ENCODE measurements at places on chromosomes 1 and 21.

DNA sequence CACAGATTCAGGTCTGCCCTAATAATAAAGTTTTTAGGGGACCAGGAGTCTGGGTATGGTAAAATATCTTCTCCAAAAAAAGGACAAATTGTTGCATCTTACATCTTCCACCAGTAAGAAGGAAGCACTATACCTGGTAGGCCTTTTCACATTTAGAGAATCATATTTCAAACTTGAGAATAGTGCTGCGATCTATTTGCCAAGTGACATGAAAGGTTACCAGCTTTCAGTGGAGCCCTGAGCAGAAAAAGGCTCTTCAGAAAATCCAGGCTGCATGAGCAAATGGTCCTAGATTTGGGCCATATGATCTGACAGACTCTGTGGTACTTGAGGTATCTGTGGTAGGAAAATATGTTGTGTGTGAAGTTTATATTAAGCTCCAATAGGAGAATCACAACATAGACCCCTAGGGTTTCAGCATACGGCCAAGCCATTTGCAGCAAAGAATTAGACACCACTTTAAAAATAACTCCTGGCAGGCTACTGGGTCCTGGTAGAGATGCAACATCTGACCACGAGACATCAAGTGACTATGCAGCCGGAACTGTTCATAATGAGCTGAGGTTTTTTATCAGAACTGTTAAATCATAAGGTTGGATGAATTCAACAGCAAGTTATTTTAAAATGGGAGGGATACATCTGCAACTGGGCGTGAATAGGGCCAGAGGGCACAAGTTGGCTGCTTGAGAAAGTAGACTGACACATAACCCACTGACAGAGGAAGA, 38.6 kb upstream of the CCDC190 start:
- peak; percentile 85 for DNase-seq

DNA sequence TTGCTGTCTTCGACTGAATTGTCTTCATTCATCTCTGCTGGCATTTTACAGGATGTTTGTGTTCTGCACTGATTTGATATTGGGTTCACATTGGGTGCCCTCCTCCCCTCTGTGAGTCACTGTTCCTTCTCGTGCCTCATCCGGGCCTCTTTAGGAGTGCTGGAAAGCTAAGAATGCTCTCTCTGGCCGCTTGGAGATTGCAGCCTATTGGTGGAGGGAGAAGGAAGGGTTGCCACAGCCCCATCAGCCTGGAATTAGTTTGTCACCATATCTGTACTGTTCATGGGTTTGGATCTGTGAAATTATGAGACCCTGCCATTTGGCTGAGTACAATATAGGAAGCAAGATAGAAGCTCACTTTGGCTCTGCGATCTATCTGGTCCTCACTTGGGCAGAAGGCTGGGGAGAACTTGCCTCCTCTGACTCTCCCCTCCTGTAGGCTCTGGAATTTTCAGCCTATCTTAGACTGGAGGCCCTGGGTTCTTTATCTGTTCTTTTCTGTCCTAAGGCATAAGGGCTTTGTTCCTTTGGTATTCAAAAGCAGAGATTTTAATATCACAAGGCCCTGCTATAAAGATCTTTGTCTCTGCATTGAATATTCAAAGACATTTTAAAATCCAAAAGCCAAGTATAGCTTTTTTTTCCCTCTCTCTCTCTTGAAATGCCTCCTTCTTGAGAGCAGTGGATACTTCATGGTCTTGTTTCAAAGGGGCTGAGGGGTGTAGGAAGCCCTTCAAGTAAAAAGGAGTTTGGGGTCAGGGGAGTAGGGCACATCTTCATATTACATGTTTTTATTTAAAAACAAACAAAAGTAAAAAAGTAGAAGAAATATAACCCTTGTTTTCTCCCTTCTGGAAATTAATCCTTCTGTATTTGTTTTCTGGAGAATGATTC, 347.9 kb downstream of the ZP4 start:
- no peak for DNase-seq

GRCh38 chr1:226425004-226425378, 17.1 kb upstream of the PARP1 start:
- no peak for DNase-seq

GRCh38 chr21:38284216-38284615, 27.4 kb downstream of the KCNJ15 start:
- no peak for DNase-seq

- DNase-seq, result no peak
These were observed 224.9 kb upstream of the COA6 start for GRCh38 chr1:234148350-234148749.

DNA sequence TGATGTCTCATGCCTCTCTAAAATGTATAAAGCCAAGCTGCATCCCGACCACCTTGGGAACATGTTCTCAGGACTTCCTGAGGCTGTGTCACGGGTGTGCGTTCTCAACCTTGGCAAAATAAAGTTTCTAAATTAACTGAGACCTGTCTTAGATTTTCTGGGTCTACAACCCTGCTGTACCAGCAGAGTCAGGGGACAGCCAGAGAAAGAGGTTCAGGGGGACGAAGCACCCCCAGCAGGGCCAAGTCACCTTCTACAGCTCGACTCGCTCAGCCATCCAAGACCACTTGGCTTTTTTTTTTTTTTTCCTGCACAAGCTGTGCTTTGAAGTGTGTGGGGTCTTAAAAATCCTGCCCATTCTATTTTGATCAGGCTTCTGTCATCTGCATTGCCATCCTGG, 28.5 kb upstream of the PDE9A start:
- no peak for DNase-seq

GRCh38 chr1:226986496-226987178, 46.5 kb downstream of the COQ8A start:
- DNase-seq, result no peak

GRCh38 chr1:25033030-25033827, 103.2 kb upstream of the RUNX3 start:
- no peak for DNase-seq

- no peak for DNase-seq
These were observed 78.8 kb downstream of the KCTD3 start for GRCh38 chr1:215645861-215646260.

DNA sequence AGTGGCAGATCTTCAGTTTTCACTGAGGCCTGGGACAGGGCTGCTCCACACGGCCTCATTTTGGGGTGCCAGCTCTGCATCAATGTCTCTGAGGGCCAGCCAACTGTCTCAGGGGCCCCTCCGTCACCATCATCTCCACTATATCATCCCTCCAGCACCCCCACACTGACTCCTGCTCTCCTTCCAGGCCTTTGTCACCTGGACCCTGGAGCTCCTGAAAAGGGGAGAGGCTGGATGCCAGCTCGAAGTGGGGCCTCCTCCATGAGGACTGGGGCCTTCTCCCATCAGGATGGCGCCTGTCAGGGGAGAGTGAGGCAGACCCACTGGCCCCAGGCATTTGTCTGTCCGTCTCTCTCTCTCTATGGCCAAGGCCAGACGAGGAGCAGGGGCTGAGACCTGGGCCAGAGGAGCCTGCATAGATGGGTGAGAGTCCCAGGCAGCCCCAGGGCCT, 44.7 kb upstream of the LRP8 start:
- no peak for DNase-seq

- DNase-seq, result peak; percentile 20
These were observed 453 bp downstream of the PABPC4 start for GRCh38 chr1:39576016-39576657.

GRCh38 chr1:226964068-226964425, 24.0 kb downstream of the COQ8A start:
- no peak for DNase-seq

DNA sequence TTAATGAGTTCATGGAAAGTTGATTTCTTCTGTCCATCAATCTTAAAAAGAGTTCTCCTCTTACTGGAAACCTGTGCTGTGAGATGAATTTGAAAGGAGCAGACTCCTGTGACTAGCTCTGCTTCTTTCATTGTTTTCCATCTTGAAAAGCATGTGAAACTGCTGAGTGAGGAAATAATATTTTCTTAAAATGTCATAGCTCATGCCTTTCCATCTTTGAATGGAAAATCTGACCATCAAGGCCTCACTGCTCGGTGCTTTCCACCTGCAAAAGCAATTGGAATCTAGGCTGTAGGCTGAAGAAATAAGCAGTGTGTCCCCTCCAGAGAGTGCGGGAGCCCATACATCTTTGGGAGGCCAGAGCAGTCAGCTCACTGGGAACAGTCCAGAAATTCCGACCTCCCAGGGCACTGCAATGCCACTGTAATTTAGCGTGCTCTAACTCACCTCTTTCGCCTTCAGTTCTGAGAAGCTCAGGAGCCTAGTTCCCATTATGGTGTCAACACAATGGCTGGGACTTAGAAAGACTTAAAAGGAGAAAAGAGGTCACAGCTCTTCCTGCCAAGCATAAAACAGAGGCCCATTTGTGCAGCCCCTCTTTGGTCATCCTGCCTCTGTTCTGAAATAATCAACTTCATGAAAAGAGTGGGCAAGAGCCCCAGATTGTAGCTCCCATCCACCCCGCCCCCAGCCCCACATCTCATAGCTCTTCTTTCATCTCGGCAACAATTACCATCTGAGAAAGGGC, 50.4 kb upstream of the F3 start:
- no peak for DNase-seq

DNA sequence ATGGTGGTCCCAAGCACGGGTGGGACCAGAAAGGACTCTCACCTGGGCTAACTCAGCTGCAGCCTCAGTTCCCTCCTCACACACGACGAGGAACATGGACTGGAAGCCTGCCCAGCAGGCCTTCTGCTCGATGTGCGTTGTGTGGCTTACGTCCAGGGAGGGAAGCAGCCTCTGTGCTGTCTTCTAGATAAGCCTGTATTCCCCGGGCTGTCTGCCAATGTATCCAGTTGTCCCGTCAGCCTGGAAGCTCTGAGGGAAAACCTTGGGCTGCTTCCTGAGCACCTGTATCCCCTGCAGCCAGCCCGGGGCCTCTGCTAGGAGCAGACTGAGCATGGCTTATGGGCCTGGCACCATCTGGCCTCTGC, 10.5 kb downstream of the PCSK9 start:
- peak; percentile 43 for DNase-seq
